ENCODE measurements at places on chromosomes 13 and 19.

GRCh38 chr19:38425810-38426466 lies at the start of gene RASGRP4:
Gene RASGRP4 (minus strand): TSS chr19:38426219. CDS start chr19:38426091, 128 bp downstream.
- peak; percentile 2 for DNase-seq

GRCh38 chr19:10615429-10616023 lies 9.8 kb upstream of the SLC44A2 start:
- DNase-seq = no peak

GRCh38 chr19:11729586-11729985 lies 9.2 kb downstream of the ZNF823 start:
- DNase-seq = no peak

DNA sequence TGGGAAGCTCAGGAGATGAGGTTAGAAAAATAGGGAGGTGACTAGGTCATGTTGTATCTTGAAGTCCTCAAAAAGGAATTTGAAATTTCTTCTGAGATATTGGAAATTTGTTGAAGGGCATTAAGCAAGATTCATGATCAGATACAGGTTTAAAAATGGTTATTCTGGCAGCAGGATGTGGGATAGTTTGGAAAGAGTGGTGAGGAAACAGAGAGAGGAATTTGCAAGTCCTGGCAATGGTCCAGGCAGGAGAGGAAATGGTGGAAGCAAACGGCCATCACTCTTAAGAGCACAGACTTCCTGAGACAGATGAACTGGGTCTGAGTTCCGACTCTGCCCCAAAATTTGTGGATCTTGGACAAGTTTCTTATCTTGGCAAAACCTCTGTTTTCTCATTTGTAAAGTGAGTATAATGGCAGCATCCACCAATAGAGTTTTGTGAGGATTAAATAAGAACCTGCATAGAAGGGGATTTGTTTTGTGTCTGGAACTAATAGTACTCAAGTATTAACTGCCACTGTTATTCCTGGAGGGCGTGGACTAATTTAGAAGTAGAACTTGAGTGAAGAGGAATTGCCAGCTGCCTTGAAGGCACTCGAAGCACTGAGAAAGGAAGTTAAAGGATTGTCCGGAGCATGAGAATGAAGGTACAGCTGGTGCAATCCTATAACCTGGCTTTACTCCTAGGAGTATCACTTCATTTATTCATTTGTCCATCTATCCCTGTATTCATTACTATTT lies 99.6 kb downstream of the CCNA1 start:
- DNase-seq = no peak

DNA sequence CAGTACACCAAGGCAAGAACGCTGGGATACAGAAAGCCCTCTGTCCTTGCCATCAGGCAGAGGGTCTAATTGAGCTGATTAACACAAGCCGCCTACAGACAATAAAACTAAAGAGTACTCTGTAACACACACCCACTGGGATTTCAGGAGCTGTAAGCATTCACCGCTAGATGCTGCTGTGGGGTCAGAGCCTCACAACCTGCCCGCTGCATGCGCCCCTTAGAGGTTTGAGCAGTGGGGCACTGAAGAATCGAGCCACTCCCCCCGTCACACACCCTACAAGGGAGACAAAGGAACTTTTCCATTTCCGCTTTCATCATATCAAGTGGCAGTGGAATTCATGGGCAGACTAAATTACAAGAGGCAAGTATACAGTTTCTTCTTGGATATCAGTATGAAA lies 1080.6 kb downstream of the PCDH17 start:
- no peak for DNase-seq

DNA sequence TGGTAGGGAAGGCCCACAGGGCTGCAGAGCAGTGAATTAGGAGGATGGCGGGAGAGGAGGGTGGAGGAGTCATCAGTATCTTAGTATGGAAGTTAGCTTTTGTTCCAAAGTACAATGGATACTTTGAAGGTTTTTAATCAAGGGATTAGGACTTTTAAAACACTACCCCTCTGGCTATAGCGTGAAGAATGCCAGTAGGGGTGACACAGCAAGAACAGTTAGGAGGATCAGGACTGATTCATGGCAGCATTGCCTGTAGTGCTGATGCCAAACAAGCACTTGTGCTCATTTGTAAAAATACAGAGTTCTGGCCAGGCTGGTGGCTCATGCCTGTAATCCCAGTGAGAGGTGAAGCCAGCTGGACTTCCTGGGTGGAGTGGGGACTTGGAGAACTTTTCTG lies 46.2 kb downstream of the SKA3 start:
- no peak for DNase-seq

- no peak for DNase-seq
These were observed 22.6 kb upstream of the F7 start for GRCh38 chr13:113083022-113083373.

DNA sequence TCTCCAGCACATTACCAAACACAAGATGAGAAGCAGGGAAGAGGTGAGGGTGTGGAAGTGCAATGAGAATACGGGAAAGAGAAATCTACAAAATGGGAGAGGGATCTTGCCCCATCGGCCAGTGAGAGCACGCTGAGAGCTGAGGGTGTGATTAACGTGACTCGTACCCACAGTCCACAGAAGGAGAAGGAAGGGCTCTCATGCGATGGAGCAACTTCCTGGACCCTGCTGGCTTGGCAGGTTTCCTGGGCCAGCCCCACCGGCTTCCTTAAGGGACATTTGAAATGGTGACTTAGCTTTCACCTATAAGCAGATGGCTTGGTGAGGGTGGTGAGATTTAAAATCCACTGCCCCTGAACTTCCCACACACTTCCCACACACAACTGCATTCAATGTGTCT lies 740.1 kb downstream of the UQCRFS1 start:
- no peak for DNase-seq

- no peak for DNase-seq
These were observed 8.9 kb upstream of the VN1R1 start for GRCh38 chr19:57465680-57466381.

- no peak for DNase-seq
These were observed 663 bp upstream of the SMAD9 start for GRCh38 chr13:36920616-36921185.

DNA sequence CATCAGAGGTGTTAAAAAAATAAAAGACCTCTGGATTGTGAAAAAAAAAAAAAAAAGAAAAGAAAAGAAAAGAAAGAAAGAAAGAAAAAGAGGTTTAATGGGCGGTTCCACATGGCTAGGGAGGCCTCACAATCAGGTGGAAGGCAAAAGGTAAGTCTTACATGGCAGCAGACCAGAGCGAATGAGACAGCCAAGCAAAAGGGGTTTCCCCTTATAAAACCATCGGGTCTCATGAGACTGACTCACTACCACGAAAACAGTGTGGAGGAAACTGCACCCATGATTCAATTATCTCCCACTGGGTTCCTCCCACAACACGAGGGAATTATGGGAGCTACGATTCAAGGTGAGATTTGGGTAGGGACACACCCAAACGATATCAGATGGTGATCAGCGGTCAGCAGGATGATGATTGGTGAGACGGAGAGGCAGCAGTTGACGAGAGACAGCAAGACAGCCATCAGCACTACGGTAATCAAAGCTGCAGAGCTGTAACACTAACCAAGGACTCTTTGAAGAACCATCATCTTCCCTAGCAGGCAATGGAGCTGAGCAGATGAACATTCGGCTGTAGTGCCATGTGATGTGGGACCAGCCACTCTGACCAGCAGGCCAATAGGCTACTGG lies 3.9 kb upstream of the CD209 start:
- DNase-seq = no peak

DNA sequence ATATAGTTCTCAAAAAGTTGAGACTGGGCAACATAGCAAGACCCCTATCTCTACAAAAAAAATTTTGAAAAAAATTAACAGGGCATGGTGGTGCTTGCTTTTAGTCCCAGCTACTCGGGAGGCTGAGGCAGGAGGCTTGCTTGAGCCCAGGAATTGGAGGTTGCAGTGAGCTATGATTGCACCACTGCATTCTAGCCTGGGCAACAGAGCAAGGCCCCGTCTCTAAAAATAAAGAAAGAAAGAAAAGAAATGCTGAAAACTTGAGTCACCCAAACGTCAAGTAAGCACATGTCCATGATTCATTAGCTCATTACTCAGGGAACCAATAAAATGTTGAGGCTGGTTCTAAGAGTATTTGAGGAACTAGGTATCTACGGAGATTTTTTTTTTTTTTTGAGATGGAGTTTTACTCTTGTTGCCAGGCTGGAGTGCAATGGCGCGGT lies 33.9 kb upstream of the SEMA6B start:
- DNase-seq = no peak

DNA sequence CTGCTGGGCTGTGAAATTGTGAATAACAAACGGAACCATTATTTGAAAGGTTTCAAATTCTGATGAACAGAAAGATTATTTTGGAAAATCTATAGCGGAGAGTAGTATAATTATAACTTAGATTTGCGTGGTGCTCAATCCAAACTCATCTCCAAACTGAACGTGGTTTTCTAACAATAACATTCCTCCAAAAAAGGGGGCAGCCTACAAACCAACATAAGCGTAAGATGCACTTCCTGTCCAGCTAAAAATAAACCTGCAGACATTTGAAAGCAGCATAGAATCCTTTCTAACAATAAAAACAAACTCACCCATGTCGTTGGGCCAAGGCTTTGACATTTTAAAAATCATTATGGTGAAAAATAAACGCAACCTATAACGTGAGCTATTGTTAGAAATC lies 178.4 kb downstream of the COL4A1 start:
- no peak for DNase-seq

DNA sequence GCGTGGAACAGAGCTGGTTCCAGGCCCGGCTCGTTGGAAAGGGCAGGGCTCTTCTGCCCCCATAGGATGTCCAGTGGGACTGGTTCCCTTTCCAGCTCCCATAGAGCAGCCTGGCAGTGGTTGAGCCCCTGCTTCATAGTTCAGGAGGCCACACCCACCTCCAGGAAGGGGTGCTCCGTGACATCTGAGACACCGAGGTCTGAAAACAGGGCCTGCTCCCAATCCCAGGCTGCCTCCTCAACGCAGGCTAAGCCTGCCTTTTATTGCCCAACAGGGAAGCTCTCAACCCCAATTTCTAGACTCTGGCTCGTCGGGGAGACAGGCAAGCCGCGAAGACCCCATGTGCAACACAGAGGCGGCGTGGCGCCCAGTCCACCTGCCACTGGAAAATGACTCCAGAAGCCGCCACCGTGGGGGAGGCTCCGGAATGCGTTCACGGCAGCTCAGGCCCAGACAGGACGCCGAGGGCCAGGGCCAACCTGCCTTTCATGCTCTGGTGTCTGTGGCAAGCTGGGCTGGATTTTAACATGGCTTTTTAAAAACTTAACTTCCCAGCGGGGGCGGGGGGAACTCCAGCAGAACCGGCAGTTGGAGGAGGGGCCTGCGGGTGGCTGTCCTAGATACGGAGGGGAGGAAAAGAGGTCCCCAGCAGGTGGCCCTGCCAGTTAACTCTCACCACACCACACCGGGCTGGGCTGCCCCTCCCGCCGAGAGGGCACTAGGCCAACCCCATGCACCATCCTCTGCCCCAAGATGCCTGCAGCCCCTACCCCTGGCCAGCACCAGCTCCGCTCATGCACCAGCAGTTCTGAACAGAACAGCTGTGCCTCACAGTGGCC lies 17.9 kb upstream of the TINCR start:
- DNase-seq = peak; percentile 37

GRCh38 chr13:78160793-78161192 lies 242.2 kb upstream of the EDNRB start:
- DNase-seq = no peak

DNA sequence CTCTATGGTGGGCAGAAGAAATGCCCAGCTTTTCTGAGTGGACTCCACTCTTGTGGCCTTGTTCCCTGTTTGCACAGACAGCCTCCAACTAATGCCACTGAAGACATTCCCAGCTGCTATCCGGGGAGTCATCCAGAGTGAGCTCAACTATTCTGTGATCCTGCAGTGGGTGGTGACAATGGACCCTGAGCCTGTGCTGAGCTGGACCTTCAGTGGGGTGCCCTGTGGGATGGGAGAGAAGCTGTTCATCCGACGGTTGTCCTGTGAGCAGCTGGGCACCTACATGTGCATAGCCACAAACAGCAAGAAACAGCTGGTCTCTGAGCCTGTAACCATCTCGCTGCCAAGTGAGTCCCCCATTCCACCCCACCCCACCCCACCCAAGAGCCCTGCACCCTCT lies 10.3 kb downstream of the IGSF23 start:
- no peak for DNase-seq

- DNase-seq = no peak
These were observed at the start of gene LYPD4 for GRCh38 chr19:41844601-41845000. Gene LYPD4 (minus strand): TSS chr19:41844683. CDS start chr19:41839285, 5,398 bp downstream.

DNA sequence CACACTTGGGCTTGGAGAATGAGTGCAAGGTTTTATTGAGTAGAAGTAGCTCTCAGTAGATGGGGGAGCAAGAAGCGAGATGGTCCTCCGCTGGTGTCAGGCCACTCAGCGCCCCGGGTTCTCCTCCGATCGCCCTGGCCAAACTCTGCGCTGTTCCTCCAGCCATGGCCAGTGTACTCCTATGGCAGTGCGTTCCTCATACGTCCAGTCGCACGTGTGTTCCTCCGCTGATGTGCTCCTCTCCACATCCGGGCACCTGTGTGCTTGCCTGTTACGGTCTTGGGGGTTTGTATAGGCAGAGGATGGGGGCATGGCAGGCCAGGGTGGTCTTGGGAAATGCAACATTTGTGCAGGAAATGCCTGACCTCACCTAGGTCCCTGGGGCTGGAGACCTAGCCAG lies 1899.4 kb downstream of the PCDH9 start:
- DNase-seq = no peak

DNA sequence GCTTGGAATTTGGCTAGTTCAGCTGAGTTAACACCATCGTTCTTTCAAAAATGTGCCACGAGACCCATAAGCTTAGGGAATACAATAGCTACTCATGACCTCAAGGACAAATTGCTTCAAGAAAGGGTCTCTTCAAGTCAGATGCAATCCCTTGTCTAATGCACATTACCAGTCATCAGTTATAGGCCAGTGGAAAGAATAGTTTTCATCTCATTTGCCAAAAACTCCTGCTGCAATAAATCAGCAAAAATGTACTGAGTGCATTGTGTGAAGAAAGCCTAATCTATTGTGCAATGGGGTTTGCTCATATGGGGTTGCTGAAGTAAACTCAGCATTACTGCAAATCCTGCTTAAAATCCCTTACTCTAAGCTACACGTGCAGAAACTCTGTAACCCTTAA lies 208.3 kb upstream of the NBEA start:
- DNase-seq = no peak

GRCh38 chr19:1312767-1313694 lies 27.4 kb downstream of the EFNA2 start:
- no peak for DNase-seq

All from C1 segment of cervical spinal cord (tissue), 14 donors.